Activated CD4-positive, alpha-beta memory T cell treated with anti-CD3 and anti-CD28 coated beads for 36 hours (primary cell): ENCODE measurements at places on chromosomes 6 and 20.

GRCh38 chr20:560680-561079 is 17.1 kb upstream of the CSNK2A1 start:
- DNase-seq: no peak

GRCh38 chr6:105215506-105215905 is 35.7 kb upstream of the POPDC3 start:
- DNase-seq: no peak

DNA sequence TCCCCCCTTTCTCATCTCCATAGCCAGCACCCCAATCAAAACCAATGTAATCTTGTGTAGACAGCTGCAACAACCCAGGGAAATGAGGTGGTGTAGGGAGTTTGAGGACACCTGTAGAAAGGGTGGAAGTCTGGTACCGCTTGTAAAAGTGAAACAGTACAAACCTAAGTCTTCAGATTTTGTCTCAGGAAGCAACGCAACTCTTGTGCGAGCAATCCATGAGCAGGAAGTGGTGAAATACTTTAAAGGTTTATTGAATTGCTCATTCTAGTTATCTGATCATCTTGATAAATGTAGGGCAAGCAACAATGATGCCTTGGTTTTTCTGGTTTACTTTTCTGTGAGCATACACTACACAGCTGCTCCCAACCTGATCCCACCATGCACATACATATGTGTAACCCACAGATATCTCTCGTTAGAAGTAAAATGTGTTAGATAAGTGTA is 71.1 kb upstream of the THEMIS start:
- peak; percentile 59 for DNase-seq

- DNase-seq: peak; percentile 38
These were observed 53.8 kb downstream of the TRIM38 start for GRCh38 chr6:26016245-26016962.

GRCh38 chr6:44059359-44060346 is 67.6 kb downstream of the MRPL14 start:
- DNase-seq: no peak

- DNase-seq: peak; percentile 36
These were observed 8.2 kb downstream of the BACH2 start for GRCh38 chr6:90288404-90288803.

- no peak for DNase-seq
These were observed 545.6 kb downstream of the PKHD1 start for GRCh38 chr6:51541847-51542246.

- no peak for DNase-seq
These were observed 77.1 kb downstream of the TULP4 start for GRCh38 chr6:158389193-158389919.

GRCh38 chr6:16766043-16766536 is 4.8 kb upstream of the ATXN1 start:
- DNase-seq: peak; percentile 72

DNA sequence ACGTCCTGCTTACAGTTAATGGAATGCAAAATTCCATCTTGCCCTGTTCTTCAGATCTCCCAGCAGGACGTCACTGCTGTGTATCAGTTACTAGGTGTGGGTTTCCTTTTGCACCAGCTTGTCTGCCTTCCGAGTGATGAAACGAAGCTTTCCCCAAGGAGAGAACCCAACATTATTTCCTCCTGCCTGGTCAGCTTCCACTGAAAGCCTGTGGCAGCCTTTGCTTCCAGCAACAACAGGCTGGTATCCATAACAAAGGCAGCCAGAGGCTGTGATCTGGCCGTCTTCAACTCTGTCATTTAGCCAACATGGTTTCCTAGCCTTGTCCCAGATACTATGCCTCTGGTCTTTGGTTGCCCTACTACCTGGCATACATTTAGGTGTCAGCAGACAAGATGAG is 78.9 kb upstream of the HEY2 start:
- DNase-seq: no peak

GRCh38 chr6:13613029-13613594 is 2.0 kb upstream of the NOL7 start:
- no peak for DNase-seq
